ENCODE measurements at places on chromosomes 1 and 21.

- no peak for DNase-seq
These were observed 34.8 kb downstream of the ZBTB18 start for GRCh38 chr1:244085891-244086290.

DNA sequence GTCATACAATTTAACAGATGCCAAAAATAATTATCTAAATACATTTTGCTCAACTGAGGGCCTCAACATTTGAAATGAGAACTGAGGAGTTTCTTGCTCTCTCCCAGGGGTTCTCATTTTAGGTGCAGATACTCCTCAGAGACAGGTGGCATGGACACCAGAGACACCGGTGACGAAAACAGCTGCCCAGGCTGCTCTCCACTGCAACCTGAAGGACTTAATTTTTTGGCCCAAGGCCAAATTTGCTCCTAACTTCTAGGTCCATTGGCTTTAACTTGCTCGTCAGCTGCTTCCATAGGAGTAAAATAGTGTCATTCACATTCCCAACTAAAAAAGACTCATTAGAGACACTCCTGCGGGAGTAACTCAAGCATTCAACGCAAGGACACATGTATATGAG is 87.0 kb downstream of the NRIP1 start:
- peak; percentile 40 for DNase-seq

- DNase-seq = no peak
These were observed 84.9 kb upstream of the ARHGEF16 start for GRCh38 chr1:3369446-3370076.

GRCh38 chr1:183543619-183544204 is 46.5 kb downstream of the NCF2 start:
- DNase-seq = peak; percentile 54

DNA sequence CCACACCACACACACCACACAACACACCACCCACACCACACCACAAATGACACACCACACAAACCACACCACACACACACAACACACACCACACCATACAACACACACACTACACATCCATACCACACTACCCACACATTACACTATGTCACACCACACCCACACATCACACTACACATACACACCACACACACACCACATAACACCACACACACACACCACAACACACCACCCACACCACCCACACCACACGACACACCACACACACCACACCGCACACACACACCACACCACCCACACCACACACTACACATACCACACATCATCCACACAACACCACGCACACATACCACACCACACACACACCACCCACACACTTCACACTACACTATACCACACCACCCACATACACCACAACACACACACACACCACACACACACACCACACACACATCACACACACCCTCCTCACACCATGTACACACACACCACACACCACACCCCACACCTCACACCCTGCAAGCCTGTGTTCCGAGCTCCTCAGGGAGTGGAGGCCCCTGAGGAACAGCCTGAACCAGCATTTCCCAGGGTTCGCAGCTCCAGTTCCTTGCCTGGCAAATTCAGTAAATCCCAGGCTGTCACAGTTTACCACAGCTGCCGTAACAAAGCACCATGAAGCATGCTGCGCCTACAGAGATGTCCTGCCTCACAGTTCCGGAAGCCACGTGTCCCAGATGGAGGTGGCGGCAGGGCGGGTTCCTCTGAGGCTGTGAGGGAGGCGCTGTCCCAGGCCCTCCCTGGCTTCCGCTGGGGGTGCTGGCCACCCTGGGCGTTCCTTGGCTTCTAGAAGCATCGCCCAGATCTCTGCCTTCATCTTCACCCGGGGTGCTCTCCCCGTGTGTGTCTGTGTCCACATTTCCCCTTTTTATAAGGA is 69.8 kb upstream of the ATP5PO start:
- no peak for DNase-seq

DNA sequence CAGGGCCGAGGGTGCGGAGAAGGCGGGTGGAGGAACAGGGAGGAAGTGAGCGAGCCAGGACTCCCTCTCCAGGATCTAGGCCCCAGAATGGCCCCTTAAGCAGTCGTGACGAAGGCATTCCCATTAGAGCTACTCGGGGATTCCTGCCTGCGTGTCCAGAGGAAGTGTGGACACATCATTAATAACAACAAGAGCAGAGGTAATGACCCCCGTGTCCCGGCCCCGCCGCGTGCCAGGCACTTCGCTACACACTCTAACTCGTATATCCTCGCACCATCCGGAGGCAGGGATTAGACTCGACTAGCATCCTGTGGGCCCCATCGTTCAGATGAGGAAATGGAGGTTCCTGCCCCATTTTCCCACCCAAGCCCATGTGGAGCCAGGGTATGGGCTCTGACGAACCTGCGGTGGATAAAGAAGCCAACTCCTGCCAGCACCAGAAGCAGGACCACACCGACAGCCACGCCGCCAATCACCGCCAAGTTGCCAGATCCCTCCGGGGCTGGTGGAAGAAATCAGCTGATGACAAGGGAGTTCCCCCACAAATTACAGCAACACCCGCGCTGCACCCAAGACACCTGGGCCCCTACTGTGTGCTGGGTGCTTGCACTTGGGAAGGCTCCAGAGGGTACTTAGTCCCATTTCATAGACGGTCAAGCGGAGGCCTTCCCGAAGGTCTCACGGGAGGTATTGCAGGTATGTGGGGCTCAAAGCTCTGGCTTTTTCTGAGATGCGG is 21.6 kb downstream of the EPHA2 start:
- no peak for DNase-seq

DNA sequence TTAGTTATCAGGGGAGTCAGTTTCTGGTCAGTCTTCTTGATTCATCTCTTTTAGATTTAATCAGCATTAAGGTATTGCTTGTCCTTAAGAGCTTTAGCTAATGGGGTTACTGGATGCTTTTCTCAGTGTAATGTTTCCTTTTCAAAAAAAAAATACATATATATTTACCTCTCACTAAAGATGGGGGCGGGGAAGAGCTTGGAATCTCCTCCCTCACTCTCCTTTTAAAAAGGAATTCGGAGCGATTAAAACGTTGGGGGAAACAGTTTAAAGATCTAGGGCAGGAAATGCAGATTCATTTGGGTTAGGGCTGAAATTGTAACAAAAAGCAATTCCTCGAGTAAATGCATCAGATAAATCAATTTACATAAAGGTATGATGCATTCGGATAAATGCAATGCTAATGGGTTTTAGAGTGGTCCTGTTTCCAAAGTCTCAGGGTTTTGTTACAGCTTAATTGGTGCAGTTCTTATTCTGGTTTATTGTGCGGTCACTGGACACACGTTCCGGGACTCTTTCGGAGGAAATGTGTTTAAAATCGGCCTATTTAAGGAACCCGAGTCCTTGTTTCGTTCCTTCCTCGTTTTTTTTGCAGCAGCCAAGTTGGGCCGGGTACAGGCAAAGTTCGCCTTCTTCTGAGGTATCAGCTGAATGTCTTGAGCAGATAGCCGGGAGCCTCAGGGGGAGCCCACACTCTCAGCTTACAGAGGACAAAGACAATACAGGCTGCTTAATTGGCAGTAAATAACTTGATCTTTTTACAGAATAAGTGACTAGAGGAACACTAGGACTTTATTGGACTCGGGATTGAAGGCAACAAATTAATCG is 1.6 kb downstream of the LMO4 start:
- DNase-seq = no peak

DNA sequence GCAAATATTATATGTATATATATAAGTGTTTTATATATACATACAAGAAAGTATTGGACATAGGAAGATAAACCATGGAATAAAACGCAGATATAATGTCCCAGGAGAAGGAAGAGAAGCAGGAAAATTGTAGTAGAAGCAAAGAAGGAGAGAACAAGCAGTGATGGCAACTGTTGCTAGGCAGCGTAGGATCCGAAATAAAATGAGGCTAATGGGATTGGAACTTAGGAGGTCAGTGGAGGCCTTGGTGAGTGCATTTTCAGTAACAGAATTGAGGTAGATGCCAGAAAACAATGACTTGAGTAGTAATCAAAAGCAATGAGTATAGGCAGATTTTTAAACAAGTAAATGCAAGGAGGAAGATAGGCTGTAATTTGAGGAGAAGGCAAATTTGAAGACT is 265.8 kb downstream of the LRRC7 start:
- DNase-seq = no peak

DNA sequence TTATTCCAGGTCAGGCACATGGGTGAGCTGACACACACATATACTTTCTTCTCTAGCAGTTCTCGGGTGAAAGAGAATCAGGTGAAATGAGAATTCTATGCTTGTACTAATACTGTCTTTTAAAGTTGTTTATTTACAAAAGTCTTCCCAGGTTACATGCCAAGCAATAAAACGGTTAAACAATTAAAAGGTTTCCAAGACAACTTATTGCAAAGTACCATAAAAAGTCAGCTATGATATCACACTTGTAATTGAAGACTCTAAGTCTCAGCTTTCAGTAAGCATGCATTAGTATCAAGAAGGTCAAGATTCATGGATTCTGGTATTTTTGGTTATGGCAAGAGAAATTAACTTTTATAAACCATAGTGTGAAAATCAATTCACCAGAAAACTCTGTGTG is 171.4 kb downstream of the PDE4B start:
- no peak for DNase-seq

DNA sequence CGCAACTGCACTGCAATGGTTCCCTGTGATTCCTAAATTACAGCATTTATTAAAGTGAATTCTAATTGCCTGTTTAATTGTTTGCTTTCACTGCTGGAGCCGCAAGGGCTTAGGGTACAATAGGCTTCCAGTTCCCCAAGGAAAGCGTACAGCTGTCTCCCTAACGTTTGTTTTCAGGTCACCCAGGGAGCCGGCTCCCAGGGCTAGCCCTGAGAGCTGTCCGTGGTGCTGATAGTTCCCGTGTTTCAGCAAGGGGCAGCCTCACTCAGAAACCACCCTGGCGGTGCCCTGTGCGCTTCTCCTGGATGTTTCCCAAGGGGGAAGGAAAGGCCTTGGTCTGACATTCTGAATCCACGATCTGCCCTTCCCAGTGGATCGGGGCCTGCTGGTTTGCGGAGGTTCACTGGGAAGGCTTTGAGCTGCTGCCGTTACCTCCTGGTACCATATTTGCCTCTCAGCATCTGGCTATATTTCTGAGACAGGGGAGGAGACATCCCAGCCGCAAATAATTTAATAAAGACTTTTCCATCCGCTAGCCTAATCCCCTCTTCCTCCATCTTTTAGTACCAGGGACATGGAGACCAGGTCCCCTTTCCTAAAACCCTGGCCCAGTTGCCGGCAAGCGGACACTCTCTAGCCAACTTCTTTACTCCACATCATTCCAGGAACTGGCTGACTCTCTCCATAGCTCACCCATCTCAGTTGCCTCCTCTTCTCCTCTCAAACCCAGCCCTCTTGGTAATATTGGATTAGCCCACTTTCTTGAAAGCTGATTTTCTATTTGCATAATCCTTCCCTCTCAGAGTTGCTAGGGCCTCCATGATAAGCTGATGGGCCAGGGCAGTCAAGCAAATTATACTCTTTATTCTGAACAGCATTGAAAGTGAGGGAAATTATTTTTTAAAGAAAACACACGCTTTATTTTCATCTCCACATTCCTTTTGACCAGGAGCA is 149.0 kb downstream of the IGSF21 start:
- DNase-seq = no peak

DNA sequence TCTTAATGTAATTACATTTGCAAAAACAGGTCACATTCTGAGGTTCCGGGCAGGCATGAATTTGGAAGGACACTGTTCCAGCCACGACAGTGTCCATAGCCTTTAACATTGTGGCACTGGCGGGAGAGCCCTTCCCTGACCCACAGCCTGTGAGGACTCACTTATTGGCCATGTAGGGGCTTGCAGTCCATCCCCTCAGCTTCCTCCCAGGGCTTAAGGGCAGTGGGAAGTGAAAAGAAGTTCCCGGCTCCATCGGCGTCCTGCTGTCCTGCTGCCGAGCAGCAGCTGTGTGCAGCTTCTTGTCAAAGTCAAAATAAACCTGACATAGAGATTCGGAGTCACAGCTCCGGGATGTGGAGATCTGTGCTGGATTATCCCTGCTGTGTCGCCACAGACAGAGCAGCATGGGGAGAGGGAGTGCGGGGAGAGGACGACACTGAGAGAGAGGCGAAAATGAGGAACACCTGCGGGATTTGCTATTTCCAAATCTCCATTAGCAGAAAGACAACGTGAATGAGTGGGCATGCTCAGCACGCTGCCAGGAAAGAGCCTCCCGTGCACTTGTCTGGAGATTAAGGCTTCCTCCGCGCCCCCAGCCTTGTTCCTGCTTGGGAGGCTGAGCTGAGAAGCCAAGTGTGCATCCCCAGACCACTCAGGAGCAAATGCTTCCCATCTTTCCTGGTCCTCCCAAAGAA is 260.3 kb downstream of the ASTN1 start:
- no peak for DNase-seq

- DNase-seq = no peak
These were observed 169.1 kb upstream of the EDN2 start for GRCh38 chr1:41653574-41653973.

DNA sequence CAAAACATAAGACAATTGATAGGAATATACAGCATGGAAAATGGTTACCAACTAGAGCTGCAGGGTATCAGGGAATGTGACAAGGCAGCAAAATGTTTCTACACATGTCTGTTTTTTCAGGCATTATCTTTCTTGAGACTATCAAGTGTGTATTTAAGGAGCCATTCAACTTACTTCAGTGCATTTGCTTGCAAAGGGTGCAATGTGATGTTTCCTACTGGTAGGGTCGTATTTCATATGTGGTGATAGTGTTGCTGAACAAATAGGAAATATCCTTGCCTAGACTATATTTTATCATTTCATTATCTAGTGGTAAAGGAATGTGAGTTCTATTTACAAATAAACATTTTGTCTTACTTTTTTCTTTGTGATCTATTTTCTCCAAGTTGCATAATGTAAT is 42.4 kb downstream of the PTPRC start:
- no peak for DNase-seq

DNA sequence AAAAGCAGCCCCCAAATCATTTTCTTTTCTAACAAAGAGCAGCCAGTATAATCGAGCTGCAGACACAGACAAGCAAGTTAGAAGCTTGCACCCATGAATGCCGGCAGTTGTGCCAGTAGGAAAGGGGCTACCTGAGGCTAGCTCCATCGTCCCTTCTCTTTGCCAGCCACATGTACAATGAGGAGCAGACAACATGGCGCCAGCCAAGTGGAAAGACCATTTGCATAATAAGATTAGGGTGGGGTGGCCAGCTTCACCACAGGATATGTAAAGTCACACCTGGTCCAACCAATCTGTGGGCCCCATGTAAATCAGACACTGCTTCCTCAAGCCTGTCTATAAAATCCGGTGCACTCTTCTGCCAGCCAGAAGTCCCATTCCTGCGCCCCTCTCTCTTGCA is 103.7 kb downstream of the CCDC185 start:
- peak; percentile 70 for DNase-seq

DNA sequence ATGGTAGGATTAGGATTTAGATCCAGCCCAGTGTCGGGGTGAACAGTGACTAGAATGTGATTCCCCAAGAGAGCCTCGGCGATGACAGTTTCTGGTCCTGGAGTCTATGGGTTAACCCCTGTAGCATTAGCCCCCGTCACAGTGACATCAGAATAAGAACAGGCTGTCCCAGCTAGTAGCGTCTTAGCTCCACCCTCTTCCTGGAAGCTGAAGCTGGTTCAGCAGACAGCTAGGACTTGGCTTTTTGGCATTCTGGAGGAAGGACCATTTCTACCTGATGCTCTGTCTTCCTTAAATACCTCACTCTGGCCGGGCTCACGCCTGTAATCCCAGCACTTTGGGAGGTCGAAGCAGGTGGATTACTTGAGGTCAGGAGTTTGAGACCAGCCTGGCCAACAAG is 5.0 kb downstream of the NDUFS2 start:
- no peak for DNase-seq
